ENCODE measurements at places on chromosomes 12 and 14.

DNA sequence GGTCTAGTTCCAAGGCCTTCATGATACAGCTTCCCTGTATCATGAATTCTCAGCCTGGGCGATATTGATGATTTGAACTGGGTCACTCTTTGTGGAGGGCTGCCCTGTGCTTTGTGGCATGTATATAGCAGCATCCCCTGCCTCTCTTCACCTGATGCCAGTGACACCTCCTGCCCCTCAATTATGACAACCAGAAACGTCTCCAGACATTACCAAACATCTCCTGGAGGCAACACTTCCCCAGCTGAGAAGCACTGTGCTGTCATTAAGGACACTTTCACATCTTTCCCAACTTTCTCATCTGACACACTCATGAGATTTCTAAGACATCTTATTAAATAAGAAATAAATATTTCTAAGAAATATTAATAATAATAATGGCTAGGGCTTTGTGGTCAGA is 315.3 kb downstream of the BCL11B start:
- DNase-seq: no peak

DNA sequence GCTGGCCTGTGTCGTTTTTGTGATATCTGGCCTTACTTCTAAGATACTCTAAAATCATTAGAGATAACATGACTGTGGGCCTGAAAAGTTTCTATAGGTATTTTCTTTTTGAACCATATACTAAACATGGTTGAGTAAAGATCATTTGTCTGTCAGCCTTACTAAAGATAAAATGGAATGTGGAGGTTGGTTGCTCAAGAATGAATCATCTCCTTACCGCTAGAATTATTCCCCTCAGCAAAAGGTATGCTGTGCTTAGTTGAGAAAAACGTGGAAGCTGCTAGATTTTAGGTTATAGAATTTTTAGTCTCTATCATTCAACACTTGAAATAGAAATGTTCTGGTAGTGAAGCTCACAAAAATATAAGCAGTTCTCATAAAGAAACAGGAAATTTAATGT is 407.3 kb downstream of the AEBP2 start:
- no peak for DNase-seq

GRCh38 chr12:94433744-94434143 is 25.9 kb downstream of the CEP83 start:
- no peak for DNase-seq

DNA sequence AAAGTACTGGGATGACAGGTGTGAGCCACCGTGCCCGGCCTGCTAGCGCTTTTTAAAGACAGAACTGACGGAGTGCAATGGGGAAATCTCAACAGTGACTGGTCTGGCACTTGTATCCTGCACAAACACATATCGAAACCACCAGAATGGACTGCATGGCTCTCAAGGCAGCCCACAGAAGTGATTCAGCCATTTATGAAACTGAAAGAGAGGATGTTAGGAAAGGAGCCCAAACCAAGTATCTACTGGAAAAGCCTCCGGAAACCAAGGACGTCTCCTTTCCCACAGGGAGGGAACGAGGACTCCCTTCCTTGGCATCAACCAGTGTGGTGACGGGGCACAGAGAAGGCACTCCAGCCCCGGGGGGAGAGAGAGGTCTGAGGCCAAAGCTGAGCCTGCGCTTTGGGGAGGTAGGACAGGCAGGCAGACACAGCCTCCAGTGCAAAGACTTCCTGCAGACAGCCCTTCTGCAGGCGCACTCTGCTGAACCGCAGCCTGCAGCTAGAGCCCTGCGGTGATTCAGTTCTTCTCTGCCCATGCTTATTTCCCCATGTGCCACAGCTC is 16.5 kb downstream of the SLC15A4 start:
- no peak for DNase-seq

- DNase-seq: no peak
Measured at GRCh38 chr14:60184146-60184904, 19.1 kb upstream of the DHRS7 start.

Measured in progenitor cell of endocrine pancreas (in vitro differentiated cells).